Stimulated activated CD4-positive, alpha-beta T cell treated with anti-CD3 and anti-CD28 coated beads, TNF-alpha, amount 100 ng/mL, for 1 hour (primary cell): ENCODE measurements at places on chromosomes 11 and 22.

- no peak for DNase-seq
Measured at GRCh38 chr11:124669193-124669592, 4.3 kb downstream of the SIAE start.

- no peak for DNase-seq
Measured at GRCh38 chr11:116312570-116313391, 460.0 kb downstream of the BUD13 start.

DNA sequence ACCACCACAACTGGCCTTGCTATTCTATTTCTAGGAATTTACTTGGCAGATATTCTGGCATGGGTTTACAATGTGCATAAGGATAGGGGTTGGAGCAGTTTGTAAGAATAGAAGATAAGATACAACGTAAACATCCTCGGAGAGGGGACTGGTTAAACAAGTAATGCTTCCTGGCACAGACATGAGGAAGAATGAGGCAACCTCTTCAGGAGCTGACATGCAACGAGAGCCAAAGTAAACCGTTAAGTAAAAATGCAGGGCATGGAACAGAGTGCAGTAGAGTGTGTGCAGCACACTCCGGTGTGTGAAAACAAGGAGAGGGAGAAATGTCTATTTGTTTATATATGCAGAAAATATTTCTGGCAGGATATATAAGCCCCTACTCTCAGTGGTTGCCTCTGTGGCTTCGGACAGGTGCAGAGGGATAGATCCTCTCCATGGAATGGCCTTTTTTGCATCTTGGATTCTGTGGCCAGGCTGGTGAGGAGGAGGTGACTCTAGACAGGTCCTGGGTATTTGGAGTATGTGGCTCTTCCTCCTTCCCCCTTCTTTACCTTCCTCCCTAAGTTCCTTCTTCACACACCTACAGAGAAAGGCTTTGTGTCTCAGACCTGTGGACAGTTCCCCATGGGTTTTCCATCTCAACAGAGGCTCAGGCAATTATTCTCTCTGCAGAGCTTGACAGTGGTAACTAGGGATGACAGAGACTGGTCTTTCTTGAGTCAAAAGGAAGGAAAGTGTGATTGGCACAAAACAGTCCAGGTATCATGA, 2.5 kb downstream of the RAB36 start:
- DNase-seq = no peak

GRCh38 chr11:106461839-106462545, 384.5 kb downstream of the AASDHPPT start:
- DNase-seq = no peak

- no peak for DNase-seq
Measured at GRCh38 chr11:3903207-3903896, 47.9 kb downstream of the STIM1 start.
